IMR-90 (cell line): ENCODE measurements at places on chromosomes 1 and 21.

DNA sequence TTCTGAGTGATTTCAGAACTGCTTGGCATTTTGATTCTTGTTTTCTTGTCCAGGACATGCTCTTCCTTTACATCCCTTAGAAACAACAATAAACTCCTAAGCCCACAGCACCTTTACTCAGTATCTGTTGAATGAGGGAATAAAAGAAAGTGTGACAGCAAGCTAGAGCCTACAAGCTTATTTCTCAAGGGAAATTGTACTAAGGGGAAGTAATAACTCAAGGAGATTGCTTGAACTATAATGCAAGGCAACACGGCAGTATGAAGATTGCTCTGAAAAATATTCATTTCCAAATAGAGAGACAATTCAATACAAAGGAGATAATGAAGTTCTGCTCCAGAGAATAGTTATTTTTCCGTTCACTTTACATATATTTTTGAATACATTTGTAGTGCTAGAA lies 6.5 kb downstream of the OR6P1 start:
- DNase-seq = no peak

DNA sequence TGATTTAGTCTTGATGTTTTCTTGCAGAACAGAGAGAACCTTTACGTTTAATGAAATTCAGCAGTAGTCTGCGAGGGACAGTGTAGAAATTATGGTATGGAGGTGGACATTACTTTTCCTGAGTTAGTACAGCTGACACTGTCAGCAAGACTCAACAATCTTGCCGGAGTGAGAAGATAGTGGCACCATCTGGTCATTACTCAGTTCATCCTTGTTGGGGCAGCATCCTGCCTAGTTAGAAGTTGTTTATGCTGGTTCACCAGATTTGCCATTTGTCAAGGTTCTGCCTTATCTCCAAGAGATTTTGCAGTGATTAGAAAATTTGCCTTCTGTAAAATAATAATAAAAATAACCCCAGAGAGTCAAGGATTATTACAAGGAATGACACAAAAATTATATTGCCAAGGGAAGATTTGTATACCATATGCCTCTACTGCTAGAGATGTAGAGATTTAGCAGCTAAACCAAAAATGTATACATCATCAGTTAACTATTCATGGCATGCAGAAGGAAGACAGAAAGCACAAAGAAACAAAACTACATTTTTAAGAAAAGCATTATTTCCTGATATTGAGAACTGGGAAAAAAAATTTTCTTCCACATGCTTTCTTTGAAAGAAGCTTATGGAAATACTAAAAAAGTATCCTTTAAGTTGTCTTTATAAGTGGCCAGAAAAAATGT lies 1967.4 kb downstream of the NCAM2 start:
- no peak for DNase-seq

GRCh38 chr21:35641271-35642016 lies 418.9 kb downstream of the SETD4 start:
- DNase-seq = peak; percentile 67

GRCh38 chr1:190455631-190456030 lies 22.0 kb downstream of the BRINP3 start:
- DNase-seq = no peak

DNA sequence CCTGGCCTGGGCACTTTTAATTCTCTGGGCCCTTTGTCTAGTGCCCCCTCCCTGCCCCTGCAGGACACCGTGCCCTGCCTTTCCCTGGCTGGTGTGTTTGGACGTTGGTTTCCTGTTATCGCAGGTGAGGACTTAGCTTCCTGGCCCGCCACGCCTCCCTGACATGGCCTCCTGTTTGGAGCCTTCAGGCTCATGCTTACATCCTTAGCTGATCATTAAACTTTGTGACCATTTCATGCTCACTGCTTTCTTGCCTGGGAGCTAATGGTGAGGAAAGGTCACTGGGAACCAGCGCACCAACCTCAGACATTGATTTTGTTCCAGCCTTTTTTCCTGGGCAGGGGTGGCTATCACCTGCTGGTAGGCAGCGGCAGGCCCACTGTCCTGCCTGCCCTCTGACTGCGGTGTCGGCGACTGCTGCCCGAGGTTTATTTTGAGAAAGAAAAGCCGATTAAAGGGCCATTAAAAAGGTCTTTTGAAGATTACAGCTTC lies 3.7 kb downstream of the PFKL start:
- DNase-seq = no peak

DNA sequence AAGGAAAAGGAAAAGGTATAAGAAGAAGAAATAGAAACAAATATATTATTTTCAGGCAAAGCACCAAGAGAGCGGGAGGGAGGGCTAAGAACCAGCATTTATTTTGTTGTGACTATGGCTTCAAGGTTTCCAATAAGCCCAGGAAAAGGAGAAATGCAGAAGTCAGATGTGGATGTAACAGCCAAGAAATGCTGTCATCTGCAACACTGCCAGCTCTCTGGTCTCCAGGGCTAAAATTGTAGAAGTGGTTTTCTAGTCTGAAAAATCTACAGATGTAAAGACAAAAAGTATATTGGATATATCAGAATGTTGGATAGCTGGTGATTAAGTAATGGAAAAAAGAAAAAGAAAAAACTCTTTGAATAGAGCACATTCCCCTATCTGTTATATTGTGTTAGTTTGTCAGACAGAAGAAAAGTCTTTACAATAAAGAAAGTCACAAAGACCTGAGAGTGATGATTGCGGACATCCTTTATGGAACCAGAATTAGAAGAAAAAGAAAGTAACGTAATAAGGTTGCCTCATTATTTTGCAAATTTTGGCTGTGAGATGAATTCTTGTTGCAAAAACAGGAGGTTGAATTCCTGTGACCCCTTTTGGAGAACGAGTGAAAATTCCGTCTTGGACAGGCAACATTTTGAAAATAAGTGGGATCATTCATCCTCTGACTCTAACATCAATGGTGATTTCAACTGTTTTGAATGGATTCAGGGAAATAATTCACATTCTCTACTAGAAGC lies 938.1 kb downstream of the TTLL7 start:
- no peak for DNase-seq

GRCh38 chr1:212667223-212668139 lies 32.2 kb downstream of the BATF3 start:
- DNase-seq = peak; percentile 97

DNA sequence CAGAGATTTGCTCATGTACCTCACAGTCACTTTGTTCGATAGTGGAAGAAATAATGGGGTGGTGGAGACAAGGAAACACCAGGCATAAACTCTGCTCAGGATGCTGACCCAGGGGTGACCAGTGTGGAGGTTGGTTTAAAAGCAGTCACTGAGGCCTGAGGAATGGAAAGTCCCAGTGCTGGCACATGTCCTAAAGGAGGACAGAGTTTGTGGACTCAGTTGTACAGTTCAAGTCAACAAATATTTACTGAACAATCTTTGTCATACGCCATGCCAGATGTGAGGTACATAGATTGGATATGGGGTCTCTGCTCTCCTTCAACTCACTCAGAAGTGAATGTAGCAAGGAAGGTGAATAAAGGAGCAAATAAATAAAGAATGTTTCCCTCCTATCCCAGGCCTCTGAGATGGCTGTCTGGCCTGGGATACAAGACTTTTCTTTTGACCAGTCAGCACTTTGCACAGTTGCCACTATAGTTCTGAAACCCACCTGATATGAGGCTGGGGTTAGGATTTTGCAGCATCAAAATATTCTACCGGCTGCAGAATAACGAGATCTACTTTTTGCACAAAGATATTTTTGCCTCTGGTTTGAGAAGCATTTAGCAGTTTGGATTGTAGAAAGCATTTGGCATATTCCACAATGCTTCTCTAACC lies 7.9 kb upstream of the GFI1 start:
- DNase-seq = no peak

GRCh38 chr1:45617618-45618017 lies 6.2 kb downstream of the CCDC17 start:
- DNase-seq = peak; percentile 75

DNA sequence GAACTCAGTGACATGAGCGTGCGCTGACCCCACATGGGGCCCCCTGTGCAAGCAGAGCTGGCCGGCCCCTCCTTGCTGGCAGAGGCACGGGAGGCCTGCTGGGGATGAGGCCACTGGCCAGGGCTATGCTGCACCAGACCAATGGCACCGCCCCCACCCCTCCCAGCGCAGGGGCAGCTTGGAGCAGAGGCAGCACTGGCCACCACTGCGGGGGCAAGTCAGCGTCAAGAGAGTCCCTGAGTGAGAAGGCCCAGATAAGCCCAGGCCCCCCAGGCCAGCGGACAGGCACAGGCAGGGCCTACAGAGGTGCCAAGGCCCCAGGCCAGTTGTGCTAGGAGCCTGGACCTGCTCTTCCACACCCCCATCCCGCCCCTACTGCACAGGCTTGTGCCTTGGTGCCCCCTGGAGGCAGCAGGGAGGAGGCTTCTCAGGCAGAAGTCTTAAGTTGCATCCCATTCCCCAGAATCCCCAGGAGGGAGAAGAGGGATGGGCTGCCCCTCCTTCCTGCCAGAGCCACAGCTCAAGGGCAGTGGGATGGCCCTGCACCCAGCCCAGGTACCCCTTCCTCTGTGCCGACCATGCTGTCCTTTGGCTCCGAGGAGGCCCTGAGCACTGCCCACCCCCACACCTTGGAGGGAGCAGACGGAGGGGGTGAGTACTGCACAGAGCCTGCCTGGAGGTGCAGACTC lies 35.8 kb downstream of the EPHX1 start:
- peak; percentile 75 for DNase-seq

GRCh38 chr1:235644693-235645305 lies 4.8 kb downstream of the GNG4 start:
- DNase-seq = no peak

GRCh38 chr1:196401452-196401833 lies 206.8 kb downstream of the KCNT2 start:
- no peak for DNase-seq

GRCh38 chr1:11501491-11501897 lies 22.5 kb downstream of the DISP3 start:
- no peak for DNase-seq

DNA sequence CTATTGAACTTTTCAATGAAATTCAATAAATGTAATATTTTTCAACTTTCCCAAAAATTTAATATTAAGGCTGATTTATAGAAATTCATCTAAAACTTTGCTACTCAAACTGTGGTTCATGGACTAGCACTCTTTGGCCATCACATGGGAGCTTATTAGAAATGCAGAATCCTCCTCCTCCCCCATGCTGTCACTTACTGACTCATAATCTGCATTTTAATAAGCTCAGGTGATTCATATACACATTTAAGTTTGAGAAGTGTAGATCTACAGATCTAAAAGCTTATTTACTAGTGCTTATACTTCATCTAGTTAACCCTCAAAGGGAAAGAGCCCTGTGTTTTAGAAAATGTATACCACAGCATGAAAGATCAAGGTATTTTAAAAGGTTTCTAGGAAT lies 84.3 kb downstream of the HS2ST1 start:
- no peak for DNase-seq

GRCh38 chr1:1274299-1274930 lies 761 bp upstream of the UBE2J2 start:
- no peak for DNase-seq

DNA sequence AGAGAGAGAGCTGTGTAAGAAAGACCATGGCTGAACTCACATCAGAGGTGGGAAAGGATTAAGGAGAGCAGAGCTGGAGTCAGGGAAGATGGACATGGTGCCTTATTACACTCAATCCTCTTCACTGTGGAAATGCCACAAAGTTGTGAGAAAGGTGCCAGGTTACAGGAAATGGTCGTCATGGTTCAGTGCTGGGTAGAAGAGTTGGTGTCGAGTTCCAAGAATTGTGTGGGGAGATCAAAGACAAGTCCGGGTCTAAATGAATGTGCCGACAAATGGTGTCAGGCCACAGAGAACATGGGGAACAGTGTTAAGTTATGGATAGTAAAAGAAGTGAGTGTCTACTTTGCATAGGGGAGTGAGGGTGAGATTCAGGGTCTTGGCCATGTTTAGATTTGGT lies 40.9 kb downstream of the LAMC2 start:
- no peak for DNase-seq

GRCh38 chr1:227883073-227883520 lies 64.6 kb downstream of the WNT9A start:
- no peak for DNase-seq

DNA sequence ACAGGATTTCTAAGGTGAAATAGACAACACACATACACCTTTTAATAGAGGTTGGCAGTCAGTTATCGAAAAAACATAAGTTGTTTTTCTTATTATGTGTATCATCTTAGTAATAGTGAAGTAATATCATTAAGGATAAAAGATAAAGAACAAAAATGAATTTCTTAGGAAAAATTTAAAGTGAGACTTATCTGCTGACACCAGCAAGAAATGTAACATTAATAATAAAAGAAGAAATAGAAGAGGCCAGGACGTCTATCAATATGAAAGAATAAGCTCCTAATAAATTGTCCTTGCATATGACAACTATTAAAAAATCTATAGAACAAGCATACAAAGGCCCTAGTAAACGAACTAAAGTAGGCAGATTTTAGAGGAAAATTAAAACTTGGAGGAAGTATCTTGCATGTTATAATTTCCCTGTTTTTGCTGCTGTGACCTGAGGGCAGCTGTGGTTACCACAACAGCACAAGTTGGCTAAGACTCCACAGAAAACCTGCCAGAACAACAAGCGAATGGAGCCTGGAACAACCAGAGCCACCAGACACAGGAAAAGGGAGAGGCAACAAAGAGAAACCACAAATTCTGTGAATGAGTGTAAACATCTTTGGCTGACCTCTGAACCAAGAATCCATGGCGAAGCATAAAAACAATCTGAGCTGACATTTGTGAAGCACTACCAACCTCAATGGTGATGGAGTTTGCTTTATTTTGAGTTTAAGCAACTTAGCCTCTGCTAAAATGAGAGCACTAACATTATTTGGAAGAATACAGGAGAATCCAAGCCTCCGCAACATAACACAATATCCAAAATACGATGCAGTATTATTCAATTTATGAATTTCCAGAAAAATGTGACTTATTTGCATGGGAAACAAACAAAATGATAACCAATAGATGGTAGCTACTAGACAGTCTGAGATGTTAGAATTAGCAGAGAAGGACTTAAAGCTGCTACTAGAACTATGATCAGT lies 207.5 kb downstream of the KCNT2 start:
- DNase-seq = peak; percentile 42

DNA sequence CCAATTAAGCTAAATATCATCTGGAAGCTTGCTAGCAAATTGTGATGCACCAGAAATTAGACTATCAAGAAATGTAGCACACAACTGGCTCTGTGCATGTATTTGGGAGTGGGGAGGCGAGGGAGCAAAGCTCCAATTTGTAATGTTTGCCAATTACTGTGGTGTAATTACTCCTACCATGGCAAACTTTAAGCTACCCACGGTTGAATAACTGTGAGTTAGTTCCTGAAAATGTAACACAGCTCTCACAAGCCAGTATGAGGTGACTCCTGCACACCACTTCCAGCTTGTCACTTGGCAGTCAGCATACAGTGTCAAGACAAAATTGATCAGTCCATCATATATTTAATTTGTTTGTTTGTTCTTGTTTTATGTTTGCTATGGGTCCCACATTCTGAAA lies 141.2 kb downstream of the TM2D1 start:
- DNase-seq = no peak

DNA sequence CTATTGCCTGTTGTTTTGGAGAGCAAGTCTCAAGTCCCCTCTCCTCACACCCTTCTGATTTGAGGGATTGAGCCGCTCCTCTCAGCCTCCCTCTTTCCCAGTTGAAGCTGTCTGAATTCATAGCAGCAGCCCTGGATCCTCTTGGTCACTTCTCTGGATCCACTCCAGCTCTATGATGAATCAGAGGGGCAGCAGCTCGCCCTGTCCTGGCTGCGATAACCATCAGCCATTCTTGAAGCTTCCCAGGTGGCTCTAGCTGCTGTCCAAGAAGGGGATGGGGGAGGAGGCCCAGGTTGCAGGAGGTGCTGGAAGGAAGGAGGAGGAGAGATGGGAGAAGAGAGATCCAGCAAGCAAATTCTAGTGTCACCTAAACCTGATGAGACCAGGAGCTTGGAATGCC lies 31.3 kb downstream of the WNT4 start:
- peak; percentile 72 for DNase-seq
